Germinal center (tissue), 1 donor: ENCODE measurements at places on chromosomes 6 and 20.

- no peak for DNase-seq
Measured at GRCh38 chr20:48999890-49000870, 45.9 kb upstream of the CSE1L start.

DNA sequence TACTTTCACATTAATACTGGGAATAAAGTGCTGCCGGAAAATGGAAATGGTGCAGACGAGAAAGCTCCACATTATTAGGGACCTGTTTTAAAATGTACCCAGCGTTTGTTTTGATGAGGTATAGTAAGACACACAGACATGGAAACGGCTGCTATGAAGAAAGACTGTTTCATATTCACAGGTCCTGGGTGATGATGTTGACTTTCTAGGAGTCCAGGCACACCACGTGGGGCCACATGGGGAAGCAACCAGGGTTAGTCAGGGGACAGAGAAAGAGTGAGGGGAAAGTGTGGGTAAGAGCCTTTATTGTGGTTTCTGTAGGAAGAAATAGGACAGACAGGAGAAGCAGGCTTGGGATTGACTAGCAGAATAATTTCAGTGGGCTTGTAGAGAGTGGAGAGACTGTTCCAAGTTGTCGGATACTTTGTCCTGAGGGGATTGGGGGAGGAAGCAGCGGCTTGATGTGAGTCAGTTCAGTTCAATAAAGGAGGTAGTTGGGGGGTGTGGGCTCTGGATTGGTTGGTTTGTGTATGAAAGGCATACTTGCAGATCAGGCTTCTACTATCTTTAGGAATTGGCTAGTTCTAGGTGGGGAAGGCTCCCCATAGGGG lies 112.0 kb upstream of the MCHR2 start:
- no peak for DNase-seq

- DNase-seq, result no peak
Measured at GRCh38 chr6:2861822-2862164, 20.1 kb upstream of the SERPINB1 start.

- DNase-seq, result no peak
Measured at GRCh38 chr6:11337306-11337705, 104.8 kb upstream of the NEDD9 start.

DNA sequence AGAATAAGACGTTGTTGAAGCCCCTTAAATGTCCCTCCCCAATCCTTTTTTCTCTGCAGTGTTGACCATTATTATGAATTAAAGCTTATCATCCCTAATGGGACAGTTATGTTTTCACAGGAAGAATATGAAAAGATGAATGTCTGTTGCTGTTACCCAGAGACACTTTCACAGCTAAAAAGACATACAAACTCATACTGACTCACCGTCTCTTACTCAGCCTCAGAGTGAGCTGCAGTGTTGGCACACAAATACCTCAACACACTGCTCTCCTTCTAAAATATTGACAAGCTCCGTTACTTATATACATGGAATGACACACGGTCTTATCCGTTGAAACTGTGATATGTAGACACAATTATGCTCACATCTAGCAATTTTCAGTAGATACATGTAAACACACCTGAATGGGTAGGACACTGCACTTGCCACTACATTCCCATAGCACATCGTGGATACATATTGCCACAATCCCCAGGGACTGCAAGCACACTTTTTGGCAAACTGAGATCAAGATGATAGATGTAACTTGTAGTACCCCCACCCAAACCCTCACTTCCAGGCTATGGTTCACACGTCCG lies 9.6 kb upstream of the SAPCD1 start:
- DNase-seq, result no peak
